ENCODE measurements at places on chromosomes 16 and 17.

- DNase-seq, result peak; percentile 71
Observed at GRCh38 chr17:41322094-41322902, 6.8 kb upstream of the KRTAP17-1 start.

DNA sequence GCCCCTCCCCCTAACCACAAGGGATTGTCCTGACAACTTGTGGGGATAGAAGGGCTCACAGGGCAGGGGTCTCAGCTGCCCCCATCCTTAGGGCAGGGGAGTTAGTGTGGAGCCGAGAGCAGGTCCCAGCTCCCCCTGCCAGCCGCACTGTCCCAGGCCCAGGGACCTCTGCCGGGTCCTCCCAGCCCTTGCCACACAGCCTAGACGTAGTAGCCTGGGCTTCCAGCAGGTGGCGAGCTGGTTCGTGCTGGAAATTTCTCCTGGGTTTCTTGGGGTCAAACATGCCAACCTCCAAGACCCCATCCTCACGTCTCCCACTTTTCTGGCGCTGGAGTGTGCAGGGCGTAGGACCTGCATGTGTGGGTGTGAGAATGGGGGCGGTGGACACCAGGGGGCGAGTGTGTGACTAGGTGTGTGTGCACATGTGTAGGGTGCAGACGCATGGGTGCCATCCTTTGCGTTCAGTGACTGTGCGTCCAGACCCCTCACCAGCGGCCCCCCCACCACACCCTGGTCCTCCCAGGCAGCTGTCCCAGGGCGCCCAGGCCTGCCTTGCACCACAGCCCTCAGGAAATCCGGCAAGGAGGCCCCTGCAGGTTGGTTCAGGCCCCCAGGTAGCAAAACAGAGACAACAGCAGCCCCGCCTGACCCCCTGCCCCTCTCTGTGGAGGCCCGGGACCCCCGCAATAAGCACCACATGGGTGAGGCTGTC lies 29.5 kb downstream of the SBK1 start:
- no peak for DNase-seq

DNA sequence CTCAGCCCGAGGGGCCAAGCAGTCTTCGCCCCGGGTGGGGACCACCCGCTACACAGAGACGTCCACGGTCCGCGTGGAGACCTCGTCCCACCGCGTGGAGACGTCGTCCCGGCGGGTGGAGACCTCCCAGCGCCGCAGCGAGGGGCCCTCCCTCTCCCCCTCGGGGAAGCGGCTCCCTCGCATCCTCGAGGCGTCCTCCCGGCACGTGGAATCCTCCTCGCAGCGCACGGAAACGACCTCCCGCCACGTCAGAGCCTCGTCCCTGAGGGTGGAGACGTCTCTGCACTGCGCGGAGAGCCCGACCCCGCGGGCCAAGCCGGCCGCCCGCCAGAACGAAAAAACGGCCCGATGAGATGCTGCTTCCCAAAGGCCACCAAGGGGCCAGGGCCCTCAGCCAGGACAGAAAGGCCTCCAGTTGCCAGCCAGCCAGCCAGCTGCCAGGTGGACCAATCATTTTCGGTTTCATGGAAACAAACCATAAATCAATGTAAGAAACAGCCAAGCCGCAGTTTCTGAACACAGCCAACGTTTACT lies 424 bp downstream of the C17orf100 start:
- DNase-seq, result peak; percentile 9

DNA sequence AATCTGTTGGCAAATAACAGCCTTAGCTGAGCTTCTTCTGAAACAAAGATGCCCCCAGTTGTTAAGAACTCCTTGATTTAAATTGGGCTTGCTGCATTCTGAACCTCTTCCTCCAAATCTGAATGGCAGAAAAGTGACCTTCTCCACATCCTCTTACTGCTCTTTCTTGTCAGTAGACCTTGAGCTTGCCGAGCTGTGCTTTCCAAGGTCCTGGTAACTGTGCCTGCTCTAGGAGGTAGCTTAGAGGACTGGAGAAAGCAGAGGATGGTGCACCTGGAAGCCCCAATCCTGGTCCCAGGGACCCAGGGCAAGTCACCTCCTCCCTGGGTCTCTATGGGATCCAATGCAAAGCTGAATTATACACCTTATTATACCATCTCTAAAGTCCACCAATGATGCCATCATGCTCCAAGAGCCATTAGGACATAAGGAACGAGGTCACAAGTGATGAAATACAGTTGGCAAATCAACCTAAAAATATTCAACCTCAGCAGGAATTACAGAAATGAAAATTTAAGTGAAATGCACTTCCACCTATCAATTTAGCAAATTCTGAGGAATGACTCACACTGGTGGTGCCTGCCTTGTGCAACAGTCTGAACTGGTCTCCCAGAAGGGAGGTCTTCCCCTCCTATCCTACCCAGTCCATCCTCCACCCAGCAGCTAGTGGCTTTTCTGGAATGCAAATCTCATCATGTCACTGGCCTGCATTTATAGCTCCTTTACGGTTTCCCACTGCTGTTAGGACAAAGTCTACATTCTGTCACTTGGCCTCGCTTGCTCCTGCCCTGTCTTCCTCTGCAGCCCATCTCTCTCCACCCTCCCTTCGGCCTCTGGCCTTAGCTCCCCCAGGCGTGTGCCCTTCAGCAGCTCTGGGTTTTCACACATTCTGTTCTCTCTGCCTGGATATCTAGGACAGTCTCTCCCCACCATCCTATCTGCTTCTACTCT lies 36.6 kb downstream of the TOM1L2 start:
- DNase-seq, result peak; percentile 96

DNA sequence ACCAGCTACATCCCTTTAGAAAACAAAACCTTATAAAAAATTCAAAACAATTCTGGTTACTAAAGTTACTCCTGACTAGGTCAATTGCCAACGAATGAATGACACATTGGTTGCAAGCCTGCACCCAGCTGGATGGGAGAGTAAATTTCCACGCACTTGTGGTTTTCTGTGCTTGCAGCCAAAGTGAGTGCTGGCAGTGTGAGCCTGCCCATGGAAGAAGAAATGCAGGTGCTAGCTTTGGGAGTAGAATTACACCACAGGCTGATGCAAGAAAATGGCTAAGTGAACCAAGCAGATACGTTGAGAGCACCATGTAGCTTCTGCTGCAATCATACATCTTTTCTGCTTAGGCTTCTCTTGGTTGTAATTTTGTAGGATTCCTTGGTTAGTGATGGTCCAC lies 74.6 kb downstream of the SYCE1L start:
- DNase-seq, result peak; percentile 43

GRCh38 chr17:75159196-75160031 lies 5.1 kb upstream of the JPT1 start:
- DNase-seq, result no peak

- no peak for DNase-seq
Observed at GRCh38 chr17:44956998-44957981, 9.7 kb upstream of the KIF18B start.

DNA sequence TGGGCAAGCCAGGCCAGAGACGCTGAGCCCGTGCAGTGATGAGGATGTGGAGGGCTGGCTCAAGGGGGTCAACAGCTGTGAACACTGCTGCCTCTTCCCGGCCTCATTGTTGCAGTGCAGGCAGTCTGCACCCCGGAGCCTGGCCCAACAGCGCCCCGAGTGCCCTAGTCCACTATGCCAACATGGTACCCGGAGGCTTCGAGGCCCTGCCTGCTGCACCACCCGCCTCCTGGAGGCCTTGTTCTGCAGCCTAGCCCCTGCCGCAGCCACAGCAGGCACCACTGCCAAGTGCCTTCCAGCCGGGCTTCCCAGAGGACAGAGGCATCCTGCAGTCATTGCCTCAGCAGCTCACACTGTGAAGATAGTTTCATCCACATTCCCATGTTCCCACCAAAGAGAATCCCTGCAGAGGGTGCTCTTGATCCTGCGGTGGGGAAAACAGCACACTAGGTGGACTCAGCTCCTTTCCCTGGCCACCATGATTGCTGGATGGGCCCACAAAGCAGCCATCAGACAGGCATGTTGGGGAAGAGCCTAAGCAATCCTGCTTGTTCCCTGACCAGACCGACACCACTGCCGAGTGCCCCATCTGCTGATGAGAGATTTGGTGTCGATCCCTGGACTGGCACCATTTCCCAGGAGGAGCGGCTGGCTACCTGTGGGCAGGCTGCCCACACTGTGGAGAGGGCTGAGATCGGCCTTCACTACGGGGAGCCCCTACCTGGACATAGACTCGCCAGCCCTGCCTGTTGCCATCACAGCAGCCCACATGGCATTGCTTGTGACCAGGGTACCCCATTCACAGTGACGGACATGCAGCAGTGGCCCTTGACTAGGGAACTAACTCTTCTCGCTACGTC lies 44.9 kb downstream of the USP22 start:
- no peak for DNase-seq

DNA sequence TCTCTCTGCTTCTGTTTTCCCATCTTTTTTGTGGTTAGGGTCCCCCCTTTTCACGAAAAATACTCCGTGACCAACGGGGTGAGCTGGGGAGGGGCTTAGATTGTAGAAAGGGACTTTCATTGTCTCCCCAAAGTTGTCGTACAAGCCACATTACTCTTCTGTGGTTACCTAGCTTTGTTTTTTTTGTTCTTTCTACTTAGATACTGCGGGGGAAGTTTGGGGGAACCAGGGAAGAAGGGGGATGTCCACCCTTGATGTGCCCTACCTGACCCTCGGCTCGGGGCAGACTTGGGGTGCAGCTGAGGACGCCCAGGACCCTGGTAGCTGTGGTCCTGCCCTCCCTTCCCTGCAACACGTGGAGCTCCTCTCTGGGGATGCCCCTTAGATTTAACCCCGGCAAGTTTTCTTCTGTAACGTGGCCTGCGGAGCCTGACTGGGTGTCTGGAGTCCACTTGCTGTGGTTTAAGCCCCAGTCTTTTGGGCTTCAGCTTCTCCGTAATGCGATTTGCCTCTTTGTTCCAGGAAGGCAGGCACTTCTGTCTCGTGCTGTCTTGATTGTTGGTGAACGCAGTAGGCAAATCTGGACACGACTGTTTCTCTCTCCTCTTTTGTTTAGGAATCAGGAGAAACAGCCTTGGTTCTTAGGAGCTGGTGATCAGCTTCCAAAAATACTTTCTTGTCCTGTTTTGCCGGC lies 892 bp downstream of the ABCC1 start:
- DNase-seq, result peak; percentile 33

DNA sequence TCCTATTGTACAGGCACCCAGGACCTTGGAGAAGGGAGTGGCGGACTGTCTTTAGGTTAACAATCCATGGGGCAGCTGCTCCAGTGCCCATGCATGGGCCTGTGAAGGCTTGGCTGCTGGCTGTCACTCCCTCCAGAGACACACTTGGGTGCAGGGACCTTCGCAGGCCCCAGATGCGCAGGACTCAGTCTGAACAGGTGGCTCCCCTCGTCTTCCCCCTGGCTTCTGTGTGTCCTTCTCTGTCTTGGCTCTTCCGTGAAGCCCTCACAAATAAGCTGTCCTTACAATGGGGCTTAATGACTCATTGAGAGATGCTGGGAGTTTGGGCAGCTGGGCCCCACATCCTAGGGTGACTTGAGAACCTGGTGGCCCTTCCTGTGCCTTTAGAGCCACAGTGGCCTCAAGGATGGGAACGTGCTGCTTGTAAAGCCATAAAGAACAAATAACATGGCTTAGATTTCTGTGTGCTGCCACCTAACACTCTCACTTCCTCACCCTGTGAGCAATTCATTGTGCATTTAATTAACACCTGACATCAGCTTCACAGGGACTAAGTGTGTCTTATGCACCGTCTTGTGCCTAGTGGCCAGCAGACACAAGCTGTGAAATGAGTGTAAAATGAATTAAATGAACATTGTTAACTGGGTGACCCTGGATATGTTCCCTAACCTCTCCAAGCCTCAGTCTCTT lies 340.7 kb downstream of the SNX29 start:
- DNase-seq, result no peak

DNA sequence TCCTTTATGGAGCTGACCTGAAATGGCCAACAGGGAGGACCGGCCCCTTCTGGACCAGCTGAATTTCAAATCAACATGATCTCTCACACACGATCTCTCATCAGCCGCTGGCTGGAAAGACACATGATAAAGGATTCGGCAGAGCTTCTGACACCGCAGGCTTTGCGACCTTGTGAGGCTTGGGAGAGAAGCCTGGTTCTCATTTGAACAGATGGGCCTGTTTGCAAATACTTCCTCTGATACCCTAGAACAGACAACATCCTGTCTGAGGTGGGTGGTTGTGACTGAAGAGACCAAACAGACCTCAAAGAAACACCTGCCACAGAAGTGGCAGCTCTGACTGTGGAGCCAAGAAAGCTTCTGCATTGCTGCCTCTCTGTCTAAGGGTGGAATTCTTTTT lies 77.9 kb upstream of the SDK2 start:
- no peak for DNase-seq

DNA sequence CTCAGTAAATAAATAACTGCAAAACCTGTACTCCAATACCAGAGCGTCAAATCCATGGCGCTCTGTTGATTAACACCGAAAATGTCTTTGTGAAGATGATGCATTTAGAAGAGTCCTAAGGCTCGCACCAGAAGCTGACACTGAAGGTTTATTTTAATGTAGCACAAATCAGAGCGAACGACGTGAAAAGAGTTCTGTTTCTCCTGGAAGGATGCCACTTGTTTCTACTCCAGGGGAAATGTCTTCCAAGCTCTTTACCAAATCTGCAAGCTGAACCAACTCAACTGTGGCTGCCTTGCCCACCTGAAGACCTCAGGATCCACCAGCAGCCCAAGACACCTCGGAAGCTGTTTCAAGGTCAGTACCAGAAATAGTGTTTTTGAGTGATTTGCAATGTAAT lies 194.4 kb upstream of the MAF start:
- no peak for DNase-seq

DNA sequence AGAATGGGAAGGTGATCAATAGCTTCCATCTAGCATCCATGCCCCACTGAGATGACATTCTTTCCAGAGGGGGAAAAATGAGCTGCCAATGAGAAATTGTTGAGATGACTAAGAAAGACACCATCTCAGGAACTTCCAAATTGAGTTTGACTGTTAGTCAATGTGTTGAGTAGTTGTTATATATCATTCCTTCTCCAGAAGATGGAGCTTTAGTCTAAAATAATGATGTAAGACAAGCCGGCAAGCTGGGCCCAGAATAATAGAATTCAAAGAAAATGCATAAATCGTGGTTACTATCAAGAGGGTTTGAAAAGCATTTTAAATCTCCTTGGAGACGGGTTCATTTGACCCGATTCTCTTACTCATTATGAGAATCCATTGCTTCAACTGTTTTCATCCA lies 71.0 kb upstream of the ATF7IP2 start:
- DNase-seq, result no peak

DNA sequence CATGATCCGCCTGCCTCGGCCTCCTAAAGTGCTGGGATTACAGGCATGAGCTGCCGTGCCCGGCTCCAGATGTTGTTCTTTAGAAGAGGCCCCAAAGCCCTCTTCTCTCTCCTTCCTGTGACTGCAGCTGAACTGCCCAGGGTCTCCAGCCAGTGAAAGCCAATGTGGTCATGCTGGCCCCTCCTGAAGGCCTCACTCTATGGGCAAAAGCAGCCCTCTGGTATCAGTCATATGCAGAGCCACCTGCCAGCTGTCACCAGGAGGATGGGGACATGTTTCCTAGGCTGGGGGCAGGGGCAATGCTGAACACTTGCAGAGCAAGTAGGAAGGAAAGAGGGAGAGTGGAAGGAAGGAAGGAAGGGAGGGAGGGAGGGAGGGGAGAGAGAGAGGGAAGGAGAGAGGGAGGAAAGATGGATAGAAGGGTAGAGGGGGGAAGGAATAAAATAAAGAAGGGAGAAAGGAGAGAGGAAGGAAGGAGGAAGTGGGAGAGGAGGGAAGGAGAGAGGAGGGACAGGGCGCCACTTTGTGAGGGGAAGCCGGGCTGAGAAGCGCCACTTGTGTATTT lies 36.0 kb downstream of the SOCS3 start:
- DNase-seq, result no peak

- DNase-seq, result no peak
Observed at GRCh38 chr16:89368604-89369249, 121.6 kb downstream of the ANKRD11 start.

GRCh38 chr16:85338638-85338982 lies 226.3 kb upstream of the CIBAR2 start:
- no peak for DNase-seq
